ENCODE measurements at places on chromosomes 5 and 9.

DNA sequence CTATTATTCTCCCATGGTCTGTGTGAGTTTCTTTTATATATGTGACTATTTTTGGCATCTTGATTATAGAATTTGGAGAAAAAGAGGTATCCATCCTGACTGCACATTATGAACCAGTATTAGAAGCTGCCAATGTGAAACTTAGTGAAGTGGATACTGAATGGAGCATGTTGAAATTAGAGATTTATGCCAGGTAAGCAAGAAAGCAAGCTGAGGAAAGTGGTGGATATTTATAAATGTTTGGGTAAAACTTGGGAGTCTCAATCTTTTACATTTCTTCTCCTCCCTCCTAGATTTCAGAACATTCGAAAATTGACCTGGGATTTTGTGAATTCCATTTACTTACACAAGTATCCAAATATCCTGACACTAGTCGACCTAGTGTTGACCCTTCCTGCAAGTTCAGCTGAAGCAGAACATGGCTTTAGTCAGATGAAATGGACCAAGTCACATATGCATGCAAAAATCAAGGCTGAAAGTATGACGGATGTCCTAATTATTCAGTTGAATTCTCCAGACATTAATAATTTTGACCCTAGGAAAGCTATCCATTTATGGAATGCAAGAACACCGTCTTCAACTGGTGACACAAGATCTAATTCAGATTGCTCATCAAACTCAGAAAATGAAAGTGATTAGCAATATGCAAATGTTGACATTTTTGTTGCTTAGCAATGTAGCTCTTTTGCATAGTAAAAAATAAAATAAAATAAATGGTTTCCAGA, 66.8 kb upstream of the IL7R start:
- DNase-seq = no peak

- DNase-seq = no peak
Measured at GRCh38 chr9:14219850-14220249, 94.1 kb downstream of the NFIB start.

DNA sequence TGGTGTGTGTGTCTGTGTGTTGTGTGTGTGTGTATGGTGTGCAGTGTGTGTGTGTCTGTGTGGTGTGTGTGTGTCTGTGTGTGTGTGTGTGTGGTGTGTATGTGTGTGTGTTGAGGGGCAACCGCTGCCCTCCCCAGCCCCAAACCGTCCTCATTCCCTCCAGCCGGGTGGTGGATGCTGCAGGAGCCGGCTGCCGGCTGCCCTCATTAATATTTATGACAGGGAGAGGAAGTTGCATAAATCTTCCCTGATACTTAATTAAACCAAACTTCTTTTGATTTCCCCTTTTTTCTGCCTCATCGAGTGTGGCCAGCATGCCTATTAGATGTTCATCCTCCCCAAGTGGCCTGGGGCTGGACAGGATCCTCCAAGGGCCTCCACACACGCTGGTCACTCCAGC, 121.4 kb upstream of the MVB12B start:
- peak; percentile 18 for DNase-seq

DNA sequence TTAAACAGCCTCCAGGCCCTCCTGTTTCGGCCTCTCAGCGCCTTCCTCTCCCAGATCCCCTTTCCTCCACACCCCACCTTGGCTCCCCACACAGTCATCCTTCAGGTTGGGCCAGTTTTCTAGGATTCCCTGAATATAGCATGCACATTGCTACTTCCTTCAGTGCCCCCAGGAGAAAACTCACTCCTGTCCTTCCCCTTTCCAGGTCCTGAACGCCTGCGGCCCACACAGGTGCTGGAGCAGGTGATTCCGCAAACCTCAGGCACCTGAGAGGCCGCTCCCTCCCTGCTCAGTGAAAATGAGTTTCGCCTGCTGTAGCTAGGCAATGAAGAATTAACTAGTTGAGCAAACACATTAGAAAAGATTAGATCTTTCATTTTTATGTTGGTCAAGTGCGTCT, 185.0 kb downstream of the MED10 start:
- DNase-seq = no peak
